ENCODE measurements at places on chromosomes 1 and 21.

GRCh38 chr1:223225061-223225460 lies 82.0 kb upstream of the TLR5 start:
- no peak for DNase-seq

DNA sequence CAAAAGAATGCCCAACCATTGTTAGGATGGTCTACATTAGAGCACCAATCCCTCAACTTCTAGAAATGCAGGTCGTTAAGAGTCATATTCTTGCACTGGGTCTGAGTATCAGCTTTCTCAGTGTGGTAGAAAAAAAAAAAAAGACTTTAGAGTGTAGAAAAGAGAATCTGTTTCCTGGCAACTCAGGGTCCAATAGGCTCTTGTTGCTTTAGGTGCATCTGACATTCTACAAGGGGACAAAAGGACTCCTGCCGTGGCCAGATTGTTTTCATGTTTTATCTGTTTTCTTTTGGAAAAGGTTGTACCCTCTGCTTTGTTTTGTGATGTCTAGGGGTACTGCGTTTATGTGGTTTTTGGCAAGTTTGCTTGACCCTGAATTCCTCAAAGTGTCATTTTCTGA lies 105.4 kb upstream of the KCNK2 start:
- no peak for DNase-seq

- DNase-seq, result no peak
These were observed 206.7 kb upstream of the C1orf87 start for GRCh38 chr1:60280256-60280655.

- no peak for DNase-seq
These were observed 8.8 kb downstream of the UBE2J2 start for GRCh38 chr1:1264868-1265272.

- no peak for DNase-seq
These were observed 51.8 kb upstream of the A3GALT2 start for GRCh38 chr1:33372677-33373076.

DNA sequence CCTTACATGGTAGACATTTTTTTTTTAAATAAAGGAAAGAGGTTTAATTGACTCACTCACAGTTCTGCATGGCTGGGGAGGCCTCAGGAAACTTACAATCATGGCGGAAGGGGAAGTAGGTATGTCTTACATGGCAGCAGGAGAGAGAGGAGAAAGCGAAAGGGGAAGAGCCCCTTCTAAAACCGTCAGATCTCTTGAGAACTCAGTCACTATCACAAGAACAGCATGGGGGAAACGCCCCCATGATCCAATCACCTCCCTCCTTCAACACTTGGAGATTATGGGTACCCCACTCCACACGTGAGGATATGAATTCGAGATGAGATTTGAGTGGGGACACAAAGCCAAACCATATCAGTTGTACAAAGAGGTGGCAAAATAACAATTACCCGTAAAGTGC lies 301.7 kb downstream of the GRIK1 start:
- no peak for DNase-seq

DNA sequence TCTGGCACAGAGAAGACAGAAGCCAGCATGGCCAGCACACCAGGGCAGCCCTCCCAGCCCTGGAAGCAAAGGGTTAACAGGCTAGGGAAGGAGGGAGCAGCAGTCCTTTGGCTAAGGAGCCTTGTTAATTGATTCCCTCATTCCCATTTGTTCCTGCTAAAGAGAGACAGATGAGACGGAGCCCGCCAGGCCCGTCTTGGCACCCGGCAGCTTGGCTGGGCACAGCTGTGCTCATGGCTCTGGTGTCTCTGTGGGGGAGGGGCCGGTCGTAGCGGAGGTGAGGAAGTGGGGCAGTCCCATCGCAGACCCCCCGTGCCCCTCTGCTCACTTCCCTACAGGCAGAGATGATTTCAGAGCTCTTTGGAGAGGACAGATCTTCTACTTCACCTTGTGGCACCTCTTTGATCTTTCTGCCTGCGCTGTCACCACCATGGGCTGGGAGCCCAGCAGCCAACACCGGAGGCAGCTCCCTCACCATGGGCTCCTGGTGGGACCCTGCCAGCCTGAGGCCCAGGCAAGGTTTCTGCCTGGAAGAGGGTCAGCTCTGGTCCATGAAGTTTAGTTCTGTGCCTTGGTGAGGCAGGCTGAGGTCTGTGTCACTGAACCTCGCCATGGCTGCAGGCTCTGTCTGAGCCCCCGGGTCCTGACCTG lies 38.0 kb downstream of the FOXO6 start:
- no peak for DNase-seq

DNA sequence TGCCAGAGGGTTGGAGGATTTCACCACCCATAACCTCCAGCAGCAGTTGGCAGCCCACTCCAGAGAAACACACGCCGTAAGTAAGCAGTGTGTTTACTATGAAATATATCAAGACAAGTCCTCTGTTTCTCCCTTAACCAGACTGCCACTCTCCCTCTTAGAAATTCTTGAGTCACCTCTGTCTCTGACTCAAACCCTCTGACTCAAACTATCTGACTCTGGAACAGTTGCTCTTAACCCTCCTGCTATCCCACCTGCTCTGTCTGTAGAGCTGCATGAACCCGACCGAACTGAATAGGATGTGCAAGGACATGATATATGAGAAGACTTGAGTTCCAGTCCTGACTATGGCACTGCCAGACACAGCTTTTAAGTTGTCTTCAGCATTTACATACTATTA lies 14.1 kb downstream of the INPP5B start:
- no peak for DNase-seq

DNA sequence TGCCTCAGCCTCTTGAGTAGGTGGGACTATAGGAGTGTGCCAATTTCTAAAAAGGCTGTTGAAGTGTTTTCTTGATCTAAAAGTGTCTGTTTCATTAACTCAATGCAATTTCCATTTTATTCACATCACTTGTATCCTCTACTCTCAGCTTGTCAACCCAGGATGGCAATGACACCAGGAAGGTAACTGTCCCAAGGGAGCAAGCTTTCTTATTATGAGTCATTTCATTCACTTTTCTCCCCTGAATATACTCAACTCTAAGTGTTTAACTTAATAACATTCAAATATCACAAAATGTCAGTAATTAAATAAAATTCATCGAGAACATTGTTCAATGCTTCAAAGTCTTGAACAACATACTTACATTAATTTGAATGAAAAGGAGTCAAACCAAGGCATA lies 22.9 kb upstream of the GFI1 start:
- DNase-seq, result no peak

- no peak for DNase-seq
These were observed 7.4 kb downstream of the PIK3C2B start for GRCh38 chr1:204487256-204487615.

DNA sequence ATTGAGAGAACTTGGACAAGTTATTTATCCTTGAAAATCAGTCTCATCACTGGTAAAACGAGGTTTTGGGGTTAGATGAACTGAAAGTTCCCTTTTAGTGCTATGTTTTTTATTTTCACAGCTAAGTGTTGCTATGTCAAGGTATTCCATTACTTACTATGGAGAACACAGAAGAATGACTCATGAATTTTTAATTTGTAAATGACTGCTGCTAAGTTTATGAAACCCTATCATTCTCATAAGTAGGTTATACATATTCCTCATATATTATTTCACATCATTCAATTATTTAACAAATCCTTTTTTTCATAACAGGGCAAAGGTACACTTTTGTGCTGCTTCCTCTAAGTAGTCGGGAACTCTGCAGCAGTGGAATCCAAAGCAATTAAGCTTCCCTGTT lies 52.2 kb upstream of the ATP1A1 start:
- no peak for DNase-seq

DNA sequence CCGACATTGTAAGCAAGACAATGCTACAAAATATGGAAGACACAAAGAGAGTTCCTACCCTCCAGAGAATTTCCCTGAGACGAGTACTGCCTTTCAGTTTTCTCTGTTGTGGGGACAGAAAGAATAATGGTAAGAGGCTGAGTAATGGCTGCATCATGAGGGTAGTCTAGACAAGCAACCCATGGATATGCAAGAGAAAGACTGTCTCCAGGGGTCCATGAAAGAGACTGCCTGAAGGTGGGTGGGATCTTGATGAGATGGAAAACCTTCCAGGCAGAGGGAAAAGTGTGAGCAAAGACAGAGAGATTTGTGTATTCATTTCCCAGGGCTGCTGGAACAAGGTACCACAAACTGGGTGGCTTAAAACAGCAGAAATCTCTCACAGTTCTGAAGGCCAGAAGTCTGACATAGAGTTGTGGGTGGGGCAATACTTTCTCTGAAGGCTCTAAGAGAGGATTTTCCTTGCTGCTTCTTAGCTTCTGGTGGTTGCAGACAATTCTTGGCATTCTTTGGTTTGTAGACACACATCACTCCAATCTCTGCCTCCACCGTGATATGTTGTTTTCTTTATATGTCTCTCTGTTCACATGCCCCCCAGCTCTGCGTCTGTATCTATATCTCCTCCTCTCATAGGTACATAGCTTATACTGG lies 41.4 kb downstream of the ANP32E start:
- DNase-seq, result no peak

DNA sequence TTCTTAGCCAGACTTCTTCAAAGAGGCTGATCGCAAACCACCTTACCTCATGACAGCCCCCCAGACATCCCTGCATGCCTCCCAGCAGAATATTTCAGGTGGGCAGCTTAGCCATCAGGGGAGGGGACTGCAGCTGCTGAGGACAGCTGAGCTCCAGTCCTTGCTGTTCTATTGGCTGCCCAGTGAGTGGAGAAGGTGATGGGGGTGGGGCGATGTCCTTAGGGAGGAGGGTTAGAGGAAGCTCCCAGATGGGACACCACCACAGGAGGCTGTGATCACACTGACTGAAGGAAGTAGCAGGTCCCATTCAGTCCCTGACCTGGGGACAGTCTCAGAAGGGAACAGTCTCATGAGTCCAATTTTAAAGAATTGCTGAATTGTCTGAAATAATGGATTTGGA lies 38.3 kb downstream of the GJA5 start:
- DNase-seq, result no peak

GRCh38 chr1:7379441-7379971 lies 391.6 kb upstream of the VAMP3 start:
- no peak for DNase-seq

DNA sequence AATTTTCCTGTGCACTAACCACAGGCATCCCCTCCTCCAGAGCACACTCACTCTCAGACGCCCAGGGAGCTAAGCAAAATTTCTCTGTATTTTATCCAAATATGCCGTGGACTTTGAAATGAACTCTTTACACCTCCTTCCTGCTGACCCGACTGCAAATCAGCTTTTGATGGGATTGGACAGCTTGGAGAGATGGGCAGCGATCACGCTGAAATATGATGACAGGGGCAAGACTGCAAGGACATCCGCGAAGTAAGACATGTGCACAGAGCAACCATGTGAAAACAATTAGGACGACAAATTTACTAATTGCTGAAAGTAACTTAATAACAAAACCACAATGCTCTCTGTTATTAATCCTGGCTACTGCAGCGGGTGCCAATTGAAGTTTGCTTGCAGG lies 64.6 kb upstream of the CLDN14 start:
- DNase-seq, result no peak

- no peak for DNase-seq
These were observed 499.6 kb downstream of the MRPL39 start for GRCh38 chr21:25107708-25108107.

DNA sequence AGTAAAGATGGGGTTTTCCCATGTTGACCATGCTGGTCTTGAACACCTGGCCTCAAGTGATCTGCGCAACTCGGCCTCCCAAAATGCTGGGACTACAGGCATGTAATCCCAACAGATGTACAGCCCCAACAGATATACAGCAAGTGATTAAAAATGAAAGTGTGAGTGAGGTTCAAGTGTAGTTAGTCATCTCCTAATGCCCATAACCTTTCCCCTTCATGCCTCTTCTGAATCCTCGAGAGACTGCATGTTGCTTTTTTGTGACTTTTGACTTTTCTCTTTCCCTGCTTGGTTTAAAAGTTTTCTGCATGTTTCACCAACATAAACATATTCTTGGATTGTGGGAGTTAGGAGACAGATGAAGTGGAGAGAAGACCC lies 31.2 kb downstream of the KCNK2 start:
- no peak for DNase-seq

GRCh38 chr1:14724678-14725077 lies 126.2 kb downstream of the KAZN start:
- no peak for DNase-seq

DNA sequence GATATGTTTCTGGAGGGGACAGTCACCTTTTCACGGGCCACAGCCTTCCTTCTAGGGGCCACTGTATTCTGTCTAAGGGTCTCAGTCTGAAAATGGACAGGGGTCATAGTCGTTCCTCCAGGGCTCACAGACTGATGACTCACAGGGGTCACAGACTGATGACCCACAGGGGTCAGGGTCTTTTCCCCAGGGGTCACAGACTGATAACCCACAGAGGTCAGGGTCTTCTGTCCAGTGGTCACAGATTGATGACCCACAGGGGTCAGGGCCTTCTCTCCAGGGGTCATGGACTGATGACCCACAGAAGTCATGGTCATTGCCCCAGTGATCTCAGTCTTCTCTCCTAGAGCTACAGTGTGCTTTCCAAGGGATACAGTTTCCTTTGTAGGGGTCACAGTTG lies 12.8 kb downstream of the OVGP1 start:
- no peak for DNase-seq

GRCh38 chr1:228393268-228393701 lies 13.3 kb downstream of the TRIM11 start:
- DNase-seq, result no peak

- DNase-seq, result no peak
These were observed 526.3 kb downstream of the MATN1 start for GRCh38 chr1:30196872-30197638.

DNA sequence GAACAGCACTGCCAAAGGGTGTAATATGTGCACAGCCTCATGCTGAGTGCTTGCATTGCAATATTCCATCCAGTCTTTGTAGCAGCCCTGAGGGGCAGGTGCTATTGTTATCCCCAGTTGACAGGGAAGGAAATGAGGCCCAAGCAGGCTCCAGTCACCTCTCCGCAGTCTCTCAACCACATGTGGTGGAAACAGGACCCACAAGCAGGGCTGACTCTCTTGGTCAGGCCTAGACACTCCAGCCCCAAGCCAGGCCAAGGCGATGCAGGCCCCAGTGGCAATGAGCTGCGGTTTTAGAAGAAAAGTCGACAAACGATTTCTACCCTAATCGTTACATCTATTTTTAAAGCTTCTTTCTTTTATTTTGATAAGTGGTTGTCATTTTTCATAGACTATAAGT lies 52.6 kb upstream of the GADD45A start:
- DNase-seq, result no peak

DNA sequence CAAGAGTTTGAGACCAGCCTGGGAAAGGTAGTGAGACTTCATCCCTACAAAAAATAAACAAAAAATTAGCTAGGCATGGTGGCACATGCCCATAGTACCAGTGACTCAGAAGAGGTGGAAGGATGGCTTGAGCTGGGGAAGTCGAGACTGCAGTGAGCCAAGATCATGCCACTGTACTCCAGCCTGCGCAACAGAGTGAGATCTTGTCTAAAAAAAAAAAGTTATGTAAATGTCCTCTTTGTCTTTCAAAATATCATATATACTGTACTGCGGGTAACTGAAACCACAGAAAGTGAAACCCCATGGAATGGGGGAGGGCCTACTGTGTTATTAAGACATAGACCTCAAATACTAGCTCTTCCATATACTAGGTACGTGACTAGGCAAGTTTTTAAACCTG lies 20.8 kb downstream of the ACADM start:
- no peak for DNase-seq

- DNase-seq, result no peak
These were observed 1577.0 kb downstream of the NCAM2 start for GRCh38 chr21:22575165-22575584.

Measured in activated CD8-positive, alpha-beta memory T cell treated with anti-CD3 and anti-CD28 coated beads for 1 hour (primary cell).